COR-L47 (cell line): ENCODE measurements at places on chromosomes 2 and 18.
A peak's percentile ranks its signal among the peaks of the same experiment; 100 is the strongest.

GRCh38 chr2:15472876-15473275 lies 88.3 kb downstream of the NBAS start:
- DNase-seq = no peak

DNA sequence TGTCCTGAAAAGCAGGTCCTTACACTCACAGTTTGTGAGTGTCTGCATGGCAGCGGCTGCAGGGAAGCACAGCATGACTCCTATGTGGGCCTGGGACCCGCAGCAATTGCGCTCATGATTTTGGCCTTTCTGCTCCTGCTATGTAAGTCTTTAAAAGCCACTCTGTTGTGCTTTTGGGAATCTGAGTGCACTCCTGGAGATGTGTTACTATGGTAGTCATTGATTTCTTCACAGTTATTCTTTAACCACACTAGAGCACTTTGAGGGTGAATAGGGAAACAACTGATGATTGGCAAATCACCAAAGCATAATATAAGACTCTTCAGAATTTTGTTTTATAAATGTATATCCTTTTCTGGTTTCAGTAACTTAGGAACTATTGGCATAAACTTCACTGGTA lies 40.9 kb downstream of the DSG2 start:
- DNase-seq = no peak

- no peak for DNase-seq
Observed at GRCh38 chr18:30982285-30982992, 60.1 kb downstream of the DSC3 start.

GRCh38 chr2:219442256-219443015 lies 7.8 kb downstream of the SPEG start:
- no peak for DNase-seq

DNA sequence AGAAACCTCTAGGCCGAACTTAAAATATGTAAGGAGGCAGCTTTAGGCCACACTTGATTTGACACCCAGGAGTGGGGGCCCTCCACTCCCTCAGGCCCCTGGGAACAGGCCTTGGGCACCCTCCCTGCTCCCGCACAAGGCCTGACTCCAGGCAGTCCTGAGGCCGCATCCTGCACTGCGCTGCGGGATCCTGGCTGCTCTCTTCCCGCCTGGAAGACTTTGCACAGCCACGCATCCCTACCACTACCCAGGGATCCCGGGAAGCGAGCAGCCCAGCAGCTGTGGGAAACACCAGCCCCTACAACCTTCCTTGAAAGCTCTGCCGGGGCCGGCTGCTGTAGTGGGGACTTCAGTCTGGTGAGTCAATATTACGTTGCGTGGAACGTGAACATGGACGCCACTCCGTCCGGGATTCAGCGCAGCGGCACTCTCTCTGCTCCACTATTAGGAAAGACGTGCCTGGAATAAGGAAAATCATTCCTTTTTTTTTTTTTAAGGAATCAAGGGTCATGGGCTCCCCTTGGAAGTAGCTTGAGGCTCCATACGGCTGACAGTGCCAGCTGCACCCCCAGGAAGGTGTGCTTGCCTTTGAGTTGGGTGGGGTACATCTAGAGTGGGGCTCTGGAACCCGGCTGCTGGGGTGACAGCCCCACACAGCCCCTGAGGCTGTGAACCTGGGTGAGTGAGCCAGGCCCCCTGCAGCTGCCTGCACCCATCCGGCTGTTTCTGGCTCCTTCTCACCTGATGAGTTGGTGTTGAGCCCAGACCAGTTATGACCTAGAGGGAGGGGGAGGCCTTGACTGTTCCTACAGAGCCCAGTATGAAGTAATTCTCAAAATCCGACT lies 119.2 kb upstream of the TMEM18 start:
- no peak for DNase-seq

DNA sequence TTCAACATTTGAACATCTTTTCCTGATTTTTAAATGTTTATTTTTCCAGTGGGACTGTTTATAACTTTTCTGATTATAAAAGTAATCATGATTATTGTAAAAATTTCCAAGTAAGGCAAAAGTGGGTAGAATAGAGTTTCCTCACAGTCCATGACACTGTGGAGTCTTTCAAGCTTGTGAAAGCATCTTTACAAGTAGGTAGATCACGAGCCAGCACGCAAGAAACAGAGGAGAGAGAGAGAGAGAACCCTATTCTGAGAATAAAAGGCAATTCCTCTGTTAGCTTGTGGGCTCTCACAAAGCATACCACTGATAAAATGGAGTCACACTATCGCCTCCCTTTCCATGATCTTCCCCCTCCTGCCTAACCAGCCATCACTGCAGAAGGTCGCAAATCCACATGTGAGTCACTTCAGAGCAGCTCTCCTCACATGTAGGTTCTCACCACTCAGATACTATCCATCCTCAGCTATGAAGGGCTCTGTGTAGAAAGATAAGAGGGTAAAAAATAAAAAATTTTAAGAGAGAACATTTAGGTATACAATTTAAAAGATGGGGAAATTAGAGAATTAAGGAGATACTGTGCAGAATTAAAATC lies 40.3 kb downstream of the AAK1 start:
- DNase-seq = no peak

DNA sequence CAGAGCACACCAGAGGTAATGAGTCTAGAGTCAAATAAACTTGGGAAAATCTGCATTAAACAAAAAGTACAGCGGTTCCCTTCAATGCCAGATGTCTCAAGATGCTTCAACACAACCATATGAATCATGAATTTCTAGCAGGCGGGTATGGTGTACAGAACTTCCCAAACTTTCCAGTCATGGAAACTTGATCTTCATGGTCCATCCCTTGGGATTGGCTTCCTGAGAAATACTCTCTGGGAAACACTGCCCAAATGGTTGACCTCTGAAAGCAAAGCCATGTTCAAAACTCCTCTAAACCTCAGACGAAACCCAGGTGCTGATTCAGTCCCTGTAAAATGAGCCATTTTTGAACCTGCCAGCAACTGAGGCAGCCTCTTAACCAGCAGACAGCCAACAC lies 16.4 kb upstream of the TMEM247 start:
- no peak for DNase-seq

GRCh38 chr2:226445216-226445861 lies 354.3 kb downstream of the IRS1 start:
- DNase-seq = no peak

DNA sequence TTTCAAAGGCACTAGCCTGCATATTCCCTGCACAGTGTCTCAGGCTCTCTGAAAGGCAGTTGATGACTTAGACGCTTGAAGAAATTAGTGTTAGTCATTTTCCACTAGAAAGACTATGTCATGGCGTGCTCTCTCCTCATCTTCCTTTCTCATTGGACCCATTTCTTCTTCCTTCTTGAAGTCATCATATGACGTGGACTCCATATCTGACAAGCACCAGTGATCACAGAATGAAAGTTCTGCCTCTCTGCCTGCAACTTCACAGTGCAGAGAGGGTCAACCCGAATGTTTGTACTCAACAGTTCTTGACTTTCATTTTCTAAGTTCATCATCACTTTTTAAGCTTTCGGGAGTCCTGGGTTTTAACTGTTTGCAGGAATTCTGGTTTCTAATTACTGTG lies 63.7 kb upstream of the CYRIA start:
- DNase-seq = no peak

GRCh38 chr2:107263628-107264027 lies 377.7 kb upstream of the ST6GAL2 start:
- DNase-seq = no peak

DNA sequence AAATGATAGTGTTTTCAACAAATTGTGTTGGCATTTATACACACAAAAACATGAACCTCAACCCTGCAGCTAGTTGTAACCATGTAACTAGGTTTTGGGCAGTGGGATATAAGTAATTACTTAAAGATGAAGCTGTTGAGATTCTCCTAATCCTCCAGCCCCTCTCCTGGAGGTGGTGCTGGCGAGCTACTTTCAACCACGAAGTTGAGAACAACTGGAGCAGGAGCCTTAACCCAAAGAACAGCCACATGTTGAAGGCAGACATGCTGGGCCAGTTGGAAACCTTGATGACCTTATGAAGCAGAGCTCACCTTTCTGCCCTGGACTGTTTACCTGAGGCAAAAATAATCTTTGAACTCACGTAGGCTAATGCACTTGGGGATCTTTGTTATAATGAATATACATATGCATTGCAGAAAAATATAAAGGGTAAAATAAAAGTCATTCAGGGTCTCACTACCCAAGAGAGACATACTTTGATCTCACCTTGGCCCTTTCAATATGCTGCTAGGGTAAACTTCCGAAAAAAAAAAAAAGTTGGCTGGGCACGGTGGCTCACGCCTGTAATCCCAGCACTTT lies 89.6 kb upstream of the NPAS2 start:
- DNase-seq = peak; percentile 19

GRCh38 chr2:239835056-239835455 lies 190.1 kb downstream of the NDUFA10 start:
- DNase-seq = no peak

DNA sequence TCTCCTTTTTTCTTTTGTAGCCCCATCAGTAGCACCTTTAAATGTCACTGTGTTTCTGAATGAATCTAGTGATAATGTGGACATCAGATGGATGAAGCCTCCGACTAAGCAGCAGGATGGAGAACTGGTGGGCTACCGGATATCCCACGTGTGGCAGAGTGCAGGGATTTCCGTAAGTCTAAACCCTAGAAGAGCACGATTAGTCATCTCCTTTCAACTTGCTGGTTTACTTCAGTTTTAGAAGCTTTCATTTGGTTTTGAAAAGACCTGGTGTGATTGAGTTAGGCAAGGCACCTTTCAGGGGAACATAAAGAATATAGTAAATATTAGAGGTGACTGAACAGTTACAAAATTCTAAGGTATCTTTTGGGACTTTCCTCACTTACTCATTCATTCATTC lies 72.2 kb upstream of the TMEM87B start:
- DNase-seq = no peak

DNA sequence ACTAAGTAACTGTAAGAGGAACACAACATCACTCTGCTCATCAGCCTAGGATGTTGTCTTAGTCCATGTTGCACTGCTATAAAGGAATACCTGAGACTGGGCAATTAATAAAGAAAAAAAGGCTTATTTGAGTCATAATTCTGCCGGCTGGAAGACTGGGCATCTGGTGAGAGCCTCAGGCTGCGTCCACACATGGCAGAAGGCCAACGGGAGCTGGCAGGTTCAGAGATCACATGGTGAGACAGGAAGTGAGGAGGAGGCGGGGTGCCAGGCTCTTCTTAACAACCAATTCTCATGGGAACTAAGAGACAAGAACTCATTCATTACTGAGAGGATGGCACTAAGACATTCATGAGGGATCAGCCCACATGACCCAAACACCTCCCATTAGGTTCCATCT lies 46.8 kb downstream of the EPG5 start:
- DNase-seq = peak; percentile 89

- no peak for DNase-seq
Observed at GRCh38 chr2:74510272-74510671, 2.8 kb upstream of the PCGF1 start.

DNA sequence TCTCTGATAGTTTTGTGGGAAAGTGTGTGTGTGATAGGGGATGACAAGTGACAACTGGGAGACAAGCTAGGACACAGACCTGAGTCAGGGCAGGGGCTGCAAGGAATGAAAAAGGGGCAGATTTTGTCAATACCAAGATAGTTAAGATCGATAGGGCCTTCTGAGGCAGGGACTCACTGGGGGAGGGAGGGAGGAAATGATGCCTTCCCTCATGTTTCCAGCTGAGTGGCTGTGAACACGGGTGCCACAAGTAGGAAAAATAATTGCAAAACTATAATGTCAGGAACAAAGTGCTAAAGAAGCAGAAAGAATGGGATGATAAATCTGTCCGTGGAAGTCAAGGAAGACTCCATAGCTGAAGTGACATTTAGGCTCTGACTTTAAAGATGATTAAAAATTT lies 24.2 kb downstream of the CDH2 start:
- DNase-seq = no peak
